Urinary bladder (tissue), 4 donors: ENCODE measurements at places on chromosomes 13 and 19. TPM values are rescaled to one million over a fixed set of nuclear protein-coding genes. Genes with fewer than 3 reads are reported as not detected.
A peak's percentile ranks its signal among the peaks of the same experiment; 100 is the strongest.

The LGALS4 gene
- 1.7 TPM for total RNA-seq

The IGFL1 gene
- not detected for total RNA-seq

The FRY gene
- 45.9 TPM for total RNA-seq

The SIGLEC14 gene
- total RNA-seq, result 1.2 TPM

The IQCN gene
- 1.3 TPM for total RNA-seq

The METTL21C gene
- 0.69 TPM for total RNA-seq

The ATP5F1D gene
- 9.5 TPM for total RNA-seq

The USF2 gene
- total RNA-seq, result 27.4 TPM

The JUND gene
- 59.5 TPM for total RNA-seq

The PALM gene
- 23.6 TPM for total RNA-seq

- no peak for DNase-seq
Observed at GRCh38 chr19:32720936-32721250, 1.3 kb downstream of the TDRD12 start.

- DNase-seq, result no peak
Observed at GRCh38 chr13:91399189-91400062, 1.0 kb downstream of the GPC5 start.

DNA sequence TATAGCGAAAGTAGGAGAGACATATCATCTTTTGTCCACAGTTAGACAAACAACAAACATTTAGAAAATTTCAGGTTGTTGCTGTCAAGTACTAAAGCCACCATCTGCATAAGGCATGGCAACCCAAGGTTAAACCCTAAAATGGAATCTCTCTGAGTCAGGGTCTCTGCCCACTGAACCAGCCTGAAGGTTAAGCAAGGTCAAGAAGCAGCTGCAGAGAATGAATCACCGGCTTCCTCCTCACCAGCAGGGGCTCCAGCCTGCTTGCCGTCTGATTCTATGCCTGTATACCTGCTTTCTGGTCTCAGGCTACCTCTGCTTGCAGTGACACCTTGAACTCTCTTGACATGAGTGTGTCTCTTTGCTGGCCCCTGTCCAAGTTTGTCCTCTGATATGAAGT is 726.2 kb upstream of the SGCG start:
- DNase-seq, result no peak

GRCh38 chr19:4721196-4721595 is 2.4 kb downstream of the DPP9 start:
- DNase-seq, result no peak

- no peak for DNase-seq
Observed at GRCh38 chr13:91896547-91896946, 498.1 kb downstream of the GPC5 start.

DNA sequence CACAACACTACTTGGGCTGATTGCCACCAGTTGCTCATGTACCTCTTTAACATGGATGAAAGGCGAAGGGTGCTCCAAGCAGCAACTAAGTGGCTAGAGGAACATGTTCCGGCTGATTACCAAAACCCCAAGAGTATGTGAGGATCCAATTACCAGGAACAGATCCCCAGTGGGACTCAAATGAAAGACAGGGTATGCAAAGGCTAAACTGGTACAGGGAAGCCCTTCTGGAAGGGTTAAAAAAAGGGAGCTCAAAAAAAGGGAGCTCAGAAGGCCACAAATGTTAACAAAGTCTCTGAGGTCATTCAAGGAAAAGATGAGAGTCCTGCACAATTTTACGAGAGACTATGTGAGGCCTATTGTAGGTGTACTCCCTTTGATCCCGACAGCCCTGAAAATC is 604.7 kb downstream of the UQCRFS1 start:
- DNase-seq, result no peak

- DNase-seq, result peak; percentile 89
Observed at GRCh38 chr19:3047496-3048189, 14.7 kb downstream of the TLE5 start.

GRCh38 chr19:49987159-49987698 is 26.3 kb upstream of the SIGLEC11 start:
- peak; percentile 85 for DNase-seq

DNA sequence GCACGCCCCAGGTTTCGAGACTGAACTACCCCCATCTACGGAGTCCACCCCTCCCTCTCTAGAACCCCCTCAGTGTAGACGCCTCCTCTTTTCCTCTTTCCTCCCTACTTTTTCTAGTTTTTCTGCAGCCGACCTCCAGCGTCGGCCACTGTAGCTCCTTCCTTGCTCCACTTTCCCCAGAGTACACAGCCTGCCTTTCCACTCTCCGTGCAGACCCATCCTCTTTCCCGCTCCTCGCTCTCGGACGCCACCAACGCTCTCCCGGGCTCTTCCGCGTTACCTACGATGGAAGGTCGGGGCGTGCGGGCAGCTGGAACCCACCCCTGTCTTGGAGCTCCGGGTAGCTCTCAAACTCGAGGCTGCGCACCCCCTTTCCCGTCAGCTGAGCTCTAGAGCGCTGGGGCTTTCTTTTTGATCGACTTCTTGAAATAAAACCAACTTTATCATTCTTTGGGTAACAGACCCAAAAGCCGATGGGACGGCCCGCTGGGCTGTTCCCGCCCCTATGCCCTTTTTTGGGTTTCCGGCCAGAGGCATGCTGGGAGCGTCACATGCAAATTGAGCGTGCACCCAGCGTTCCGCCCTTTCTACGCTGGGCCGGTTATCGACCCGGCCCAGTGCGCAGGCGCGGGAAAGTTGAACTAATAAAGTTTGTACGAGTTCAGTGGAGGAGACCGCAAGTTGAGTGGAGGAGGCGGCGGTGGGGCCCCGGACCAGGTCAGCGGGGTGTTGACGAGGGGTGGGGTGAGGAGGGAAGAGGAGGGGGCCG is at the start of the genes BCL2L12 and IRF3:
Gene BCL2L12, plus strand, starts transcription at position 583 of the 769 bp plus-strand sequence. CDS start 760 bp downstream, outside the sequence.
Gene IRF3, minus strand, starts transcription at position 507 of the 769 bp plus-strand sequence. CDS start 1,019 bp downstream, outside the sequence.
- DNase-seq, result peak; percentile 95

GRCh38 chr19:48674921-48675824 is 2.4 kb upstream of the NTN5 start:
- peak; percentile 59 for DNase-seq

- DNase-seq, result peak; percentile 75
Observed at GRCh38 chr13:49996161-49996915, 504 bp upstream of the TRIM13 start.

DNA sequence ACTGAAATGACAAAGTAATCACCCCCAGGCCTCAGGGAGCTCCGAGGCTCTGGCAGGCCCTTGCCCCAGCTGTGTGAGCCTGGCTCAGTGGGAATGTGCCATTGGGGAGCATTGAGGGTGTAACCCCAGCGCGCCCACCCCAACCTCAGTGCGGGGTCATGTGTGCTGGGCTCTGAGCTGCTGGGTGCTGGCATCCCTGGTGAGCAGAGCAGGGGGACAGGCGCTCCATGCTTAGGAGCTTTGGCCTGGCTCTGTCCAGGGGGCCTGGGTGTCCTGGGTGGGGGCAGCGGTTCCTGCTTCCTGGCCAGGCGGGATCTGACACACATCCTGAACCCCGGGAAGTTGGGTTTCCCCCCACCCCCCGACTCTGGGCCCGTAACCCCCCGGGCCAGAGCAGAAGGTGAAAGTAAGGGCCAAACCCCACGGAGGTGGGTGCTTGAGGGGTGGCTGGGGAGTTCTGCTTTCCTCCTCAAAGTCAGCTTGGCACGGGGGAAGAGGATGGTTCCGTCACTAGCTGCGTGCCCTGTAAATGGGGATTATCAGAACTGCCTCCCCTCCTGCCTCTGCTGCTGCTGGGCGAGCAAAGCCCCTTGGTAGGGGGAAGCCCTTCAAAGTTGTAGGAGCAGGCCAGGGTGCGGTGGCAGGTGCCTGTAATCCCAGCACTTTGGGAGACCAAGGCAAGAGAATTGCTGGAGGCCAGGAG is 1.7 kb downstream of the LRP3 start:
- DNase-seq, result no peak

GRCh38 chr19:46967578-46968032 is 52.0 kb upstream of the NPAS1 start:
- DNase-seq, result no peak

DNA sequence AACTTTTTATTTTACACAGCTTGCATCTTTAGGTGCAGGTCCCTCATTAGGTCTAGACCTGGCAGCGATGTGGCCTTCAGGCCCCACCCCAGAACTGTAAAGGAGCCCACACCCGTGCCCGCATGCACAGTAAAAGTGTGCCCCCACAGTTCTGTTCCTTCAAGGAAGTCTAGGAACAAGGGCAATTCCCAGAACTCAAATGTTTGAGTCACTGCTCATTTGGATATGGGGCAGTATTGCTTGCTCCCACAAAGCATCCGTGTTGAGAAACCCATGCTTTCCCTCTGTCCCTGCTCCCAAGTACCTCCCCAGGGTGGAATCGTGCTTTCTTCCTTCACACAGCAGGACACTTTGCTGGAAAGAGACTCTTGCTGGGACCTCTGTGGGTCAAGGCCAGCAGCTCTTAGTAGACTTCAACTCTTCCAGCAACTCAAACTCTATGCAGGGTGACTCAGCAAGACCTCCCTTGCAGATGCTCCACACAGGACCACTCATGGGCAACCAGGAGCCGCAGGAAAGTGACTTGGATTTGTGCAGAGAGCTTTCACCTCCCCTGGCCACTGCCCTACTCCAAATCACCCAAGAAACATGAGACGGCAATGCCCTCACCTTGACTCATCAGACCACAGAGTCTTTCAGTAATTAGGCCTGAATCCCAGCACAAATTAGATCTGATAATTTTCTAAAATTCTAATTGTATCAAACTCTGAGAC is 12.3 kb downstream of the SLC7A1 start:
- DNase-seq, result no peak

DNA sequence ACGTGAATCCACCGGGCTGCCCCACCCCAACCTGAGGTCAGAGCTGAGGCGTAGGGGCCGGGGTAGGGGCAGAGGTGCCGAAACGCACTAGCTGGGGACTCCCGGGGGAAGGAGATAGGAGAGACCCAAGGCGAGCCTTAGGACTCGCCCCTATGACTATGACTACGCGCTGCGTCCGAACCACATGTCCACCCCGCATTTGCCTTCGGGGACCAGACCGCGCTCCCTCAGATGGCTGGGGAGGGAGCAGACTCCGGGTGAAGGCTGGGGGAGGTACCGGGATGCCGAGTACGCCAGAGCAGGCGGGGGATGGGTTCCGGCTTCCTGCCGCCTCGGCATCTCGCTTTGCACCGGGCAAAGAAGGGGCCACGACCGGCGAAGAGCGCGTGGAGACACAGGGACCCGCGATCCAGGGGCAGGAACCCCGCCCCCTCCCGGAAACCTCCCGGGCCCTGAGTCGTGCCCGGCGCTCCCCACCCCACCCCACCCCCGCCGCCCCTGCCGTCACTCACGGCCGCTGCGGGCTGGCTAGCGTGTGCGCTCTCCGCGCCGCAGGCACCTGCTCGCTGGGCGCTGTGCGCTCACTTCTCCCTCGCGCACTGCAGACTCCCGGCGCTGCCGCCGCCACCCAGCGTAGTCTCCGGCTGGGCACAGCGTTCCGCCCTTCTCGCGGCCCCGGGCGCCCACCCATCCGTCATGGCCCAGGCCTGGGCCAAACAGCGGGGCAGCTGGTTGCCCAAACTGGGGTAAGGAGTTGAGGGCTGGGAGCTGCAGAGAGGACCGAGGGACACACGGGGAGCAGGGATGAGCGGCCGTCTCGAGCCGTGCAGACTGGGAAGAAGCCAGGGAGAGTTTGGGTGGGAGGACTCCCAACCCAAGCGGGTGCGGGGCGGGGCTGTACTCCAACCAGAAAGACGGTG is 622 bp upstream of the VSTM2B start:
- no peak for DNase-seq

DNA sequence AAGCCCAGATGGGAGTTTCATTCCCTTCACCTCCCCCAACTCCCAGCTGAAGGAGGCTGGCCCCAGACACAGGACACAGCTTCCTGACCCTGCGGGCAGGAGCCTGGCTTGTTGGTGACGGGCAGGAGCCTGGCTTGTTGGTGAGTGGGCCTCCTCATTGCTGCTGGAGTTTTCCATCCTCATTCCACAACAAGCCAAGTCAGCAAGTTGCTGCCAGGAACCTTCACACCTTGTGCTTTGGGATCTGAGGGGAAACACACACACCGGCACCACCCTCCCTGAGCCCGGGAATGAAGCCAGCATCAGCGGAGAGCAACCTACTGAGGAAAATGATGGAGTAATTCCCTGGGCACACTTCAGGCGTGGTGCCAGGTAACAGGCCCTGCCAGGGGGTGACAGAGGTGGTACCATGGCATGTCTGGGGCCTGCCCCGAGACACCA is 74.9 kb downstream of the ALOX5AP start:
- no peak for DNase-seq

DNA sequence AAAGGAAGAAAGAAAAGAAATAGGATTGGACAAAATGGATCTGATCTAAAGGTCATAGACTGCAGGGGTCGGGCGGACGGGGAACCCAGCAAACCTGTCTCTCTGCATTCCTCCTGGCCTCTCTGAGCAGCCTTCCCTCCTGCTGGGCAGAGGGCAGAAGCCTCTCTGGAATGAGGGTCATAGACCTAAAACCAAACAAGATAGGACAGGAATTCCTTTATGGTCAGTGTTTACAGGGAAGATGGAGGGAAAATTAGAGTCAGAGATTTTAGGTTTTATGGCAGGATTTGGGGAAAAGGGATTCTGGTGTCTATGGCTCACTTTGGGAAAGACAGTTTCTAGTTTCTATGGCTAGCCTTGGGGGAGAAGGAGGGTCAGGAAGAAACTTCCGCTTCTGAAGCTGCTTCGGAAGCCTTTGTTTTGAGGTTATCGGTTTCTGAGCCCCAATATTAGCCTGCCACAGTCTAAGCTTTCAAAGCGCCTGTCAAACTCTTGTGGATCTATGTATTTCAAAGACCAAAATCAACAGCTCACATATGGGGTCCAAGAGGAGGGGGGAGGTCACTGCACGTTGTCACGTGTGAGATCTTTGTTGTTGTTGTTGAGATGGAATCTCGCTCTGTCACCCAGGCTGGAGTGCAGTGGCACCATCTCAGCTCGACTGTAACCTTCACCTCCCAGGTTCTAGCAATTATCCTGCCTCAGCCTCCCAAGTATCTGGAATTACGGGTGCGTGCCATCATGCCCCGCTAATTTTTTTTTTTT is 18.9 kb upstream of the DPRX start:
- no peak for DNase-seq

DNA sequence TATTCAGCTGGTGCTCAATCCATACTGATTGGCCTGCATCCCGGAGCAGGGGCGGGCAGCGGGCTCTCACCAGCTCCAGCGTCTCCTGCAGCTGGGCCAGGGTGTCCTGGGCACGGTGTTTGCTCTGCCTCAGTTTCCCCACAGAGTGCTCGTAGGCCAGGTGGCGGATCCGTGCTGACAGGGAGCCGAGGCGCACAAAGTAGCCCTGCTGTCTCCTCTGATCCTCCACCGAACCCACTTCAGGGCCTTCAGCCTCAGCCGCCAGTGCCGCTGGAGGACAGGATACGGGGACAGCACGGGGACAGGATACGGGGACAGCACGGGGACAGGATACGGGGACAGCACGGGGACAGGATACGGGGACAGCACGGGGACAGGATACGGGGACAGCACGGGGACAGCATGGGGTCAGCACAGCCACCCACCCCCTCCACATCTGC is 7.3 kb upstream of the PLIN4 start:
- no peak for DNase-seq

- no peak for DNase-seq
Observed at GRCh38 chr13:40488869-40489391, 177.5 kb downstream of the FOXO1 start.

DNA sequence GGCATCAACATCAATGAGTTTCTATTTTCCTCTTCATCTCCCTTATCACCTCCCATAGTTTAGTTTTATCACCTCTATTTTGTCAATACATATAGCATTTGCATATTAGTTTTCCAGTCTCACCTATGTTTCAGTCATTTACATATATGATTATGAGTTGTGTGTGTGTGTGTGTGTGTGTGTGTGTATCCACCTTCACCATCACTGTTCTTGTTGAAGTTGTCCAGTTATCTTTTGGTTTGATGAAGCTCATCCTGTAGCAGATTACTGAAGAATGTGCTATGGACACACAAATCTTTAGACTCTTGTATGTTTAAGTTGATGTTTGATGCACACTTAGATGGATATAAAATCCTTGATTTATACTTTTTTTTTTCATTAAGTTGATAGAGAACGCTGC is 40.5 kb downstream of the SPACA7 start:
- DNase-seq, result no peak
